ENCODE measurements at places on chromosomes 4 and X. TPM values are rescaled to one million over a fixed set of nuclear protein-coding genes. Genes with fewer than 3 reads are reported as not detected.

Gene SLC30A9
- 59.9 TPM for total RNA-seq

DNA sequence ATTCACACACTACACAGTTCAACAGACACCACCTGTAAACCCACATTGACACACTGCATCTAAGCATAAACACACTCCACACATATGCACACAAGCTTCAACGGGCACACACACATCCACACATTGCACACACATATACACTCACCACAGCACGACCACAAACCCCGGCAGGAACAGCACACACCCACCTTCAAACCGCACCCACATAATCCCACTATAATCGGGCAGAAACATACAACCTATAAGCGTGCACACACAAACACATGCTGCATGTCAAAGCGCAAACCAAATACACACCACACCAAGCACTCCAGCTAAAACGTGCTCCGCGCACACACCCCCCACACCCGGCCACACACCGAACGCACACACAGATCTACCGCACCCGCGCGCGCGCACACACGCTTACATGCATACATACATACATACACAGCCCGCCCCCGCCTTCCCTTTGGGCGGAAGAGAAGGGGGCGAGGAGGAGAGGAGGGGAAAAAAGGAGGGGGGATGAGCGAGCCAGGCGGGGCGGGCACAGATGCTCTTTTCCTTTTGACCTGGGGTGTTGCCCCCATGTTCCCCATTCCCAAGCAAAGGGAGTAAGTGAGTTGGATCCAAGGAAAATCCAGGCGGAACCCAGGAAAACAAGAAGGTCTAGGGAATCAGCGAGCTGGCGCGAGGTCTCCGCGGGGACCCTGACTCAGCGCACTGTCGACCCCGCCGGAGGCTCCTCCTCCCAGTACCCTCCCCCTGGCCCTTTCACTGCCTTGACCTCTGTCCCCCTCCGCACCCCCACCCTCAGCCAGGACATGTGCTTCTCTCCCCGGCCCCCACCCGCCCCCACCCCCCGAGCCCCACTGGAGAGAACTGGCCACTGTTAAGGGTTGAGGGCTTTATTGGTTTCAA, 9.9 kb downstream of the ARHGAP36 start:
- no peak for DNase-seq
- no peaks in the 10 kb centered on the region for H3K36me3 ChIP-seq
- no peak overlapping the region for H3K27ac ChIP-seq
- H3K27me3 ChIP-seq, result peaks cover 98% of the 10 kb centered on the region
- H3K4me1 ChIP-seq, result no peaks in the 10 kb centered on the region
- H3K4me3 ChIP-seq, result no peak overlapping the region

GRCh38 chr4:2850966-2851798, 7.5 kb downstream of the ADD1 start:
- no peaks in the 10 kb centered on the region for H3K4me1 ChIP-seq
- H3K27ac ChIP-seq, result no peak overlapping the region
- no peak overlapping the region for H3K4me3 ChIP-seq
- no peaks in the 10 kb centered on the region for H3K36me3 ChIP-seq
- H3K27me3 ChIP-seq, result no peaks in the 10 kb centered on the region

DNA sequence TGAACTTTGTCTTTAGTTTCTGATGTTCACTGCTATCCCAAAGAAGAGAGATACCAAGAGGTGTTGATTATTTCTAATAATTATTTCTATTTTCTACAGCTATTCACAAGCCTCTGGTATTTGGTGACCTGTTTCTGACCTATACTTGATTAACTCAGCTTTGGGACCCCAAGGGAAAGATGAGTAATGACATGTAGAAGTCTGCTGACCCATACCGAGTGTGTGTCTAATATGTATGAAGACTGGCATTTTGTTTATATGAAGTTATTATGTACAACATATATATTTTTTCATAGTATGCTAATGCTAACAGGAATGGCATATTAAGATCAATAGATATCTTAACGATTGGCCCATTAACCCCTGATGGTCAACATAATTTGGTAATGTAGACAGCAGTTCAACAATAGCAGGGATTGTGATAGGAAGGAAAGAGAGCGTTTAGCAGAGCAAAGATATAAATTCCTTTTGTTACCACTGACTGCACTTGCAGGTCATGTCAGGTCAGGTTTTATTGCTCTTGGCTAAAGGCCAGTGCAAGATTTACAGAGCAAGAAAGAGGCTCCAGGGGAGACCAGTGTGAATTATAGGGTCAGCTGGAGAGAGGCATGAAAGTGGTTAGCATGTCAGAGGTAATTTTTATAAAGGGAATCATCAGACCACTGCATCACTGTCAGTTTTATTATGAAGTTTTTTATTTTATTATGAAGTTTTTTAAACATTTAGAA, 94.7 kb upstream of the DIPK2B start:
- H3K4me3 ChIP-seq, result no peak overlapping the region
- H3K4me1 ChIP-seq, result no peaks in the 10 kb centered on the region
- no peak for DNase-seq
- H3K36me3 ChIP-seq, result no peaks in the 10 kb centered on the region
- no peaks in the 10 kb centered on the region for H3K27me3 ChIP-seq

Gene BLOC1S4
- 19.8 TPM for total RNA-seq

- peaks cover 4% of the 10 kb centered on the region for H3K36me3 ChIP-seq
- H3K4me3 ChIP-seq, result no peak overlapping the region
- no peaks in the 10 kb centered on the region for H3K27me3 ChIP-seq
- no peaks in the 10 kb centered on the region for H3K4me1 ChIP-seq
Measured at GRCh38 chr4:156734965-156735895, 236.4 kb downstream of the PDGFC start.

- no peaks in the 10 kb centered on the region for H3K4me1 ChIP-seq
- no peak overlapping the region for H3K27ac ChIP-seq
- no peak for DNase-seq
- no peak overlapping the region for H3K4me3 ChIP-seq
- H3K36me3 ChIP-seq, result no peaks in the 10 kb centered on the region
Measured at GRCh38 chr4:153616006-153616555, 68.0 kb upstream of the TLR2 start.

Gene ADH1B
- total RNA-seq, result 631 TPM

DNA sequence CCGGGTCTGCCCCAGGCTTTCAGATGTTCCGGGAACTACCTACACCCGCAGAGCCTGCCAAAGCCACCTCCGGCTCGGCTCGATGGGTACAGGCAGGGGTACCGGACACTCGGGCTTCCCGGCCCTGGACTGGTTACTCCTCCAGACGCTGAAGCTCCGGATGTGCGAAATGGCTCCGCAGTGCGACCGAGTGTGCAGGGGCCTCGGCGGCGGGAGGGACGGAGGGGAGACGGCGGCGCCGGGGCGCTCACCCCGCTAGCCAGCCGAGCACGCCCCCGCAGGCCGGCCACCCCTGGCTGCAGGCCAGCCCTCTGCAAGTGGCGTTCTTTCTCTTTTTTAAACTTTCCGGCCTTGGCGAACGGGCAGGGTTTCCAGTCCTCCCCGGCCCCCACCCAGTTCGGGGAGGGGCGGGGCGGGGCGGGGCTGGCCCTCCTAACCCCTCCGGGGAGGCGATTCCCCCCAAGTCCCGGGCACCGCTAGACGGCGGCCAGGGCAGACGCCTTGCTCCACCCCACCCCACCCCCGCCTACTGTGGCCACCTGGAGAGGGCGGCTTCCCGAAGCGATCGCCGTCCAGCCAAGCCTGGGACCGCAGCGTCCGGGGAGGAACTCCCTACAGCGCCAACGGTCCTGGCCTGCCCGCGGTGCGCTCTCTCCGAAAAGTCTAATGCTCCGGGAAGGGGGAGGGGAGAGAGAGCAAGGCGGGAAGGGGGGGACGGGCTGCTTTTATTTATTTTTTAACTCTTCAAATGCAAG, 7.5 kb downstream of the BCOR start:
- H3K4me3 ChIP-seq, result peak overlapping the region; percentile 70
- no peaks in the 10 kb centered on the region for H3K27me3 ChIP-seq
- no peaks in the 10 kb centered on the region for H3K4me1 ChIP-seq
- H3K36me3 ChIP-seq, result no peaks in the 10 kb centered on the region
- DNase-seq, result no peak

Gene PPEF2
- total RNA-seq, result 0.33 TPM

DNA sequence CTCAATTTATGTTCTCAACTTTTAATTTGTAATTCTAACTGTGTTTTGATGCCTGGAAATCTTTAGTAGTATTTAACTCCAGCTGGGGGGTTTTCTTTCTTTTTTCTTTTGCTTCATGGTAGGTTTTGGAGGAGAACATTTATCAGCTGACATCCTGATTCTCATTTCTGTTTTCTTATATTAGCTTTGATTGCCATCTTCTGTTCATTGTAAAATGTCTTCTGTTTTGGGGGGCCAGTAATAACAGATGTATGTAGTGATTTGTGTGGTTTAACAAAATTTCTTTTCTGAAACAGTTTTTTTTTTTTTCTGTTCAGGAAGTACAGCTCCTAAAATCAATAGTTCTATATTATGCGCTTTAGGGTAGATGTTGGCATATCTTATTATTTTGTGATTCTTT, 182.2 kb downstream of the GABRB1 start:
- no peak overlapping the region for H3K4me3 ChIP-seq
- H3K27ac ChIP-seq, result no peak overlapping the region
- H3K27me3 ChIP-seq, result no peaks in the 10 kb centered on the region
- no peak for DNase-seq

DNA sequence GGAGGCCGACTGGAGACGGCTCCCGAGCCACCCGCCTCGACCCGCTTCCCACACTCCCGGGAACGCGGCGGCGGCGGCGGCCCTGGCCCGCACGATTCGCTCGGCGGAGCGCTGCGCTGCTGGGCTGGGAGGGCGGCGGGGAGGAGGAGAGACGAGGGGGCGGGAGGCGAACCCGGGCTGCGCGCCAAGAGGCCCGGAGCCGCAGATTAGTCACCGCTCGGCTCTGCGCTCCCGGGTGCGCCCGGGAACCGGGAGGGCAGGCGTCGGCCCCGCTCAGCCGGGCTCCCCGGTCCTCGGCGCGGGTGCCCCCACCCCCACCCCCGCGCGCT, 11.2 kb upstream of the BCOR start:
- peak overlapping the region; percentile 93 for H3K27ac ChIP-seq
- H3K4me3 ChIP-seq, result peak overlapping the region; percentile 83
- H3K36me3 ChIP-seq, result no peaks in the 10 kb centered on the region
- peaks cover 4% of the 10 kb centered on the region for H3K4me1 ChIP-seq
- peak; percentile 70 for DNase-seq
- peaks cover 85% of the 10 kb centered on the region for H3K27me3 ChIP-seq

- H3K4me1 ChIP-seq, result no peaks in the 10 kb centered on the region
- no peaks in the 10 kb centered on the region for H3K27me3 ChIP-seq
- H3K27ac ChIP-seq, result peak overlapping the region; percentile 92
- peak overlapping the region; percentile 84 for H3K4me3 ChIP-seq
- no peak for DNase-seq
Measured at GRCh38 chr4:186144198-186144945, 39.9 kb downstream of the FAM149A start.

GRCh38 chrX:53682885-53683555, 3.5 kb downstream of the HUWE1 start:
- DNase-seq, result no peak
- peak overlapping the region; percentile 84 for H3K4me3 ChIP-seq
- peaks cover 4% of the 10 kb centered on the region for H3K36me3 ChIP-seq
- H3K27ac ChIP-seq, result peak overlapping the region; percentile 91

GRCh38 chrX:13835825-13836224, 18.9 kb upstream of the GPM6B start:
- H3K36me3 ChIP-seq, result no peaks in the 10 kb centered on the region
- no peak overlapping the region for H3K4me3 ChIP-seq
- no peak for DNase-seq
- H3K27me3 ChIP-seq, result peaks cover 52% of the 10 kb centered on the region
- no peaks in the 10 kb centered on the region for H3K4me1 ChIP-seq
- H3K27ac ChIP-seq, result no peak overlapping the region

DNA sequence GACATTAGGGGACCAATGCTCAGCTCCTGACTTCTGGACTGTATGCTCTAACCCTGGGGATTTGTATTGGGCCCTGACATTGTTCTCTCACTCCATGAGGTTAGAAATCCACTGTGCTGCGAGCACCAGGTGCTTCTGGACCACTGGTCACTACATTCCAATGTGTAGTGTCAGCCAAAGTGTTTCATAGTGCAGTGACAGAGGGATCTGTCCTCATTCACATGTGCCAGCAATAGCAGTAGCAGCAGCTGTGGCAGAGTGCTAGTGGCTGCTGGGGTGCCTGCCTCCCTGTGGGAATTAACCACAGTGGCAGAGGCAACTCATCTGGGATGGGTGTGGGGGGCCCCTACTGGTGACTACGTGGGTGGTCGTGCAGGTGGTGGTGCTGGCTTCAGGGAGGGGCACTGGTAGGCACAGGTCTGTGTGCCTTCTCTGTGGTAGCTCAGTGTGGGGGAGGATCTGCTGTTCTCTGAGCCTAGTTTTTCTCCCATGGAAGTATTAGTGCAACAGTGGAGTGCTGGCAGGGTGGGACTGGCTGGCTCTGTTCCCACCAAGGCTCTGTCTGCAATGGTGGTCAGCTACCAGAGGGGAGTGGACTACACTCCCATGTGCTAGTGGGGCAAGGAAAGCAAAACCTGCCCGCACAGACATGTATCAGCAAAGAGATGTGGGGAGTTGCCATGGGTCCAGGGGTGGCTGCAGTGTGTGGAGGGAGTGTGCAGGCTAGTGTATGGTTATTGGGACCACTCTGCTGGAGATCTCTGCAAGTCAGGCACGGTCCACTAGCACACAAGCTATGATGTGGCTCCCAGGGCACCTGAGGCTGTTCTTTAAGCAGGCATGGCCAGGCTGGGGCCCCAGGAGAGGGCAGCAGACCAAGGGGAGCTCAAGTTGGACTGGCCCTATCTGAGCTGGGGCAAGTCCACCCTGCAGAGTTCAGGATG, 78.5 kb downstream of the SCLT1 start:
- no peaks in the 10 kb centered on the region for H3K36me3 ChIP-seq
- DNase-seq, result no peak
- H3K27ac ChIP-seq, result no peak overlapping the region
- H3K27me3 ChIP-seq, result no peaks in the 10 kb centered on the region
- no peaks in the 10 kb centered on the region for H3K4me1 ChIP-seq
- no peak overlapping the region for H3K4me3 ChIP-seq

Gene ZNF630
- total RNA-seq, result 6.6 TPM

DNA sequence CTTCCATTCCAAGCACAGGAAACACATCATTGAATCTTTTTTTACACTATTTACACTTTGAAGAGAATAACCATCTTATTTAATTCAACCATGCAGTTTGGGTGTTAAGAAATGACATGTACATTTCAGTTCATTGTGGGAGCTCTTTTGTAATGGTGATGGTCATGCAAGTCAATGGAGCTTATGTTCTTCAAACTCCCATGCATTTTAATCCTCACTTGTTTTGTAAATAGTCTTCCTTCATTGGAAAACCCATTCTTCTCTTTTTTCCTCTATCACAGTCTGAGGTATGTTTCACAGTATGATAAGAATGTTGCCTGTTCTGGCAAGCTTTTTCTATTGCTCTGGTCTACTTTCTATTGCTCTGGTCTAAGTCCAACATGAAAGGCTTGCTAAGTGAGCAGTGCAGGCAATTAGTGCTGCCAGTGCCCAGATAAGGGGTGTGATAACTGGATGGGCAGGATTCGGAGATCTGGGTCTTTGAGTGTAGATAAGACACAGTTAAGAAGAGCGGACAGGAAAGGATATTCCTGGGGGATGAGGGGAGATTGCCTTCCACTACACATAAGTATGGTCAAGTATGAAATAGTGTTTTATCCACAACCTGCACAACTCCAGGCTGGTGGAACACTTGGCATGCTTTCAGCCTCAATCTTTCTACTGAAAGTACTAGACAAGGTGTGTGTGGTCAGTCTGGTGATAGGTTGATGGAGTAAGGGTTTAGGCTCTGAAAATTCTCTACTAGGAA, 17.1 kb downstream of the AFP start:
- no peaks in the 10 kb centered on the region for H3K4me1 ChIP-seq
- H3K27ac ChIP-seq, result no peak overlapping the region
- DNase-seq, result no peak
- no peaks in the 10 kb centered on the region for H3K27me3 ChIP-seq
- no peak overlapping the region for H3K4me3 ChIP-seq
- H3K36me3 ChIP-seq, result no peaks in the 10 kb centered on the region

GRCh38 chr4:124478470-124478869, 234.1 kb downstream of the ANKRD50 start:
- H3K4me1 ChIP-seq, result no peaks in the 10 kb centered on the region
- H3K4me3 ChIP-seq, result no peak overlapping the region
- no peak for DNase-seq

Gene PTTG2
- not detected for total RNA-seq

Gene NLGN3
- under 0.01 TPM for total RNA-seq

Gene MAEA
- 76.7 TPM for total RNA-seq
